Inflammatory macrophage treated with lipopolysaccharide for 1 hour (primary cell): ENCODE measurements at places on chromosomes 4 and X.

GRCh38 chrX:30679369-30679768, 26.1 kb downstream of the GK start:
- DNase-seq: no peak

DNA sequence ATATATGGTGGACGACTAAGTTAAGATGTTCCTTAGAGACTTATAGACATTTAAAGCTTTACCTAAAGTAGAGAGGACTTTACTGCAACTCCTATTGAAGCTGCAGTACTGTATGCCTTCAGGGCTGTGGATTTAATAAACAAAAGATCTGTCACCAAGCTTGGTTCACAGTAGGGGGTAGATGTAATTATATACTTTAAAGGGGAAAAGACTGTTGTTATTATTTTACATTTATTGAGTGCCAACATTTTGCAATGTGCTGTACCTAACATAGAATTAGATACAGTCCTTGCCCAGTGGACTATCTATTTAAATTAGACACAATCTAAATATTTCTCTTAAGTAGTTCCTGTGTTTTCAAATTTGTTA, 67.2 kb downstream of the SLIT2 start:
- DNase-seq: no peak

GRCh38 chr4:147017081-147017480, 71.4 kb upstream of the TTC29 start:
- no peak for DNase-seq

GRCh38 chr4:158586881-158587280, 65.2 kb downstream of the RXFP1 start:
- DNase-seq: no peak

- no peak for DNase-seq
Measured at GRCh38 chr4:116400480-116400879, 684.9 kb downstream of the TRAM1L1 start.

- DNase-seq: no peak
Measured at GRCh38 chrX:26670521-26670920, 454.6 kb downstream of the MAGEB5 start.

- no peak for DNase-seq
Measured at GRCh38 chrX:68647156-68647957, at the start of gene STARD8. TSS of gene STARD8 (plus strand) at chrX:68647666. CDS start at chrX:68647883, 217 bp downstream.

GRCh38 chrX:114582698-114583395, 1.0 kb upstream of the HTR2C start:
- no peak for DNase-seq

- no peak for DNase-seq
Measured at GRCh38 chrX:55624403-55624802, 1.2 kb downstream of the FOXR2 start.
